ENCODE measurements at places on chromosomes 3 and 15. TPM values are rescaled to one million over a fixed set of nuclear protein-coding genes. Genes with fewer than 3 reads are reported as not detected.

The ACP3 gene
- not detected for total RNA-seq

The KLHL40 gene
- total RNA-seq, result not detected

The SNTN gene
- total RNA-seq, result not detected

The GPR62 gene
- total RNA-seq, result not detected

The ISLR2 gene
- not detected for total RNA-seq

The CD276 gene
- 17.0 TPM for total RNA-seq

The CCK gene
- not detected for total RNA-seq

The TRIM42 gene
- total RNA-seq, result not detected

The TNK2 gene
- total RNA-seq, result 123 TPM

The BSN gene
- total RNA-seq, result 0.09 TPM

The RTP1 gene
- not detected for total RNA-seq

The GOLGA6L4 gene
- 1.8 TPM for total RNA-seq

The ADIPOQ gene
- not detected for total RNA-seq

The CPN2 gene
- total RNA-seq, result not detected

The COL6A5 gene
- total RNA-seq, result not detected

The TTLL13 gene
- total RNA-seq, result 1.3 TPM

The INSYN1 gene
- not detected for total RNA-seq

The EBLN2 gene
- total RNA-seq, result 8.6 TPM

The MOBP gene
- total RNA-seq, result 0.14 TPM

The THRB gene
- total RNA-seq, result not detected

All from activated T-helper 2 cell treated with anti-CD3 and anti-CD28 coated beads, Interferon-gamma antibody, Interleukin-2, Interleukin-4, amounts not matched to agents 10 μg/mL and 5 μg/mL and 100 μg/mL, durations not matched to agents 14 hours and 24 hours and 36 hours (primary cell).